ENCODE measurements at places on chromosomes 5 and 9.

GRCh38 chr5:177133096-177133852, at the start of gene NSD1:
TSS of gene NSD1 (plus strand) at chr5:177133773. CDS start at chr5:177135104, 1,331 bp downstream.
- no peak for DNase-seq

GRCh38 chr9:28212979-28213378, 639.7 kb upstream of the C9orf72 start:
- no peak for DNase-seq

DNA sequence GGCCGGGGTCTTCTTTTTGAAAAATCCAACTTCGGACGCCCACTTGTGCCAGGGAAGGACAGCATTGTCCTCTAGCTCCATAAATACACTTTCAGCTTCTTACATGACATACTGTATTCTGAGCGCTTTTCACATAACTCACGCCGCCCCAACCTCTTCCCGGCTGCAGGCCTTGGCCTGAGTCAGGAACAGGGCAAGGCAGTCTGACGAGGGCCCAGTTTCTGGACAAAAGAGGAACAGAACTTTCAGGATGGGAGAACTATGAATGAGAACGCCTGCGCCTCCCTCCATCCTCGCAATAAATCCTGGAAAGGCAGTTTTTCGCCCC, 650 bp downstream of the DCTN4 start:
- no peak for DNase-seq

DNA sequence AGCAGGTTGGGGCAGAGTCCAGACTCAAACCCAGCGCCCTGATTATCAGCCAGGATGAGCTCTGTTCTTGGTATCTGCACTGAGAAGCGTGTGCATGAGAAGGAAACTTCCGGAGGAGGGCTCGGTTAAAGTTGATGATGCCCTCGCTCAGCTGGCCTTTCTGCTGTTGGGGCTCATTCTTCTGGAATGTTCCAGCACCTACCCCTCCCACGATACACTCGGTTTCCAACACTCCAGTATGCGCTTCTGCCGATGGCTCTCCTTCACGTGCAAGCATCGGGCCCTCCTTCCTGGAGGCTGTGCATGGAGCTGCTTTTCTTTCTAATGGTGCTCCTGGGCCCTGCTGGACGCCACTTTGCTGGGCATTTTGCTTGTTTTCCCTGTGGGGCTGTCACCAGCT, 134.0 kb downstream of the RXRA start:
- DNase-seq, result no peak

DNA sequence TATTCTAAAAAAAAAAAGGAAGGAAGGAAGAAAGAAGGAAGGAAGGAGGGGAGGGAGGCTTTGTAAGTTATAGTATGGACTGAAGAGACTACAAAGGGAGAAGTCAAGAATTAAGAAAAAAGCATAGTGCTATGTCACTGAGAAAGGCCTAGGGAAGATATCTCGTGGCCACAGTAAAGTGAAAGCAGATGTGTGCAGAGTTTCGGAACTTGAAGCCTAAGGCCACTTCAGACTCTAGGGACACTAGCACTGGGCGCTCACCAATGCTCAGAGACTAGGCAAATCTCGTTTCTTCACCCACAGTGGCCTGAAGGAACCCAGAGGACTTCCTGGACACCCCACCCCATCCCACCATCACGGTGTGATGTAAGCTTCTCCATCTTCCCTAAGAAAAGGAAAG, 181.4 kb upstream of the TRPM3 start:
- DNase-seq, result no peak

DNA sequence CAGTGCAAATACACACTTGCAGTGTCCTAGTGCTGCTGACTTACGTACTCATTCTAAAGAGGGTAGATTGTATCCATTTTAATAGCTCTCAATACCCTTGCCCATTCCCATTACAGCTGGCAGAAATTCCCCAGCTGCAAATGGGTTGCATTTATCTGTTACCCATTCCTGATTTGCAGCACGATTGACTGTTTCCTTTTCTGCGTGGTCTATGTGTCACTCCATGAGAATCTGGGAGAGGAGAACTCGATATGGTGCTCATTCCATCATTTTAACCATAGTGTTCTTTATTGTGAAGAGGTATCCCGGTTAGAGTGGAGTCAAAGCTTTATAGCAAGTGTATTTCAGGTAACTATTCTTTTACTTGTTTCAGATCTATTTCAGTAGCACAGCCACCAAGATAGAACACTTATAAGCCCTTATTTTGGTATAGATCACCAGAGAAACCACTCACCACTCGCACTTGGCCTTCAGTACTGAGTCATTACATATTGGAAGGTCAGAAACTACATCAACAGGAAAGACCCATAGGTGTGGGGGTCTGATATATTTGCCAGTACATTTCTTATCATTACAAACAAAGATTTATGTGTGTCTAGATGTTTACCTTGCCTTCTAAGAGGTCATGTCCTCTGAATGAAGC, 139.5 kb downstream of the MUSK start:
- no peak for DNase-seq

- no peak for DNase-seq
Measured at GRCh38 chr5:45262061-45262590, 434.1 kb downstream of the HCN1 start.

DNA sequence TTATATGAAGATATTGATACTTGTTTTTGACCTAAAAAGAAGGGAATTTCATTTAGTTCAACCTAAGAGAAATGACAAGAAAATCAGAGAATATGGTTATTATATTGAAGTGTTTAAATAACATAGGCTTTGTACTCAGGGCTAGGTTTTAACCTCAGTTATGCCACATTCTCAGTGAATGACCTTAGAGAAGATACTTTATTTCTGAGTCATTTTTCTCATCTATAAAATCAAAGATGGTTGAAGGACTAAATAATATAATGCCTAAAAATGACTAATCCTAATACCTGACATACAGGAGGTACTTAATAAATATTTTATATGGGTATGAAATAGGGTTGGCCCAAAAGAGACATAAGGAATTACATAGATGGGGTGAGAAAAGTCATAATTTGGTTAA, 32.3 kb downstream of the DIMT1 start:
- no peak for DNase-seq

GRCh38 chr9:108436448-108436847, 419.3 kb downstream of the ACTL7B start:
- no peak for DNase-seq

- no peak for DNase-seq
Measured at GRCh38 chr9:4009006-4009511, 290.8 kb downstream of the GLIS3 start.

DNA sequence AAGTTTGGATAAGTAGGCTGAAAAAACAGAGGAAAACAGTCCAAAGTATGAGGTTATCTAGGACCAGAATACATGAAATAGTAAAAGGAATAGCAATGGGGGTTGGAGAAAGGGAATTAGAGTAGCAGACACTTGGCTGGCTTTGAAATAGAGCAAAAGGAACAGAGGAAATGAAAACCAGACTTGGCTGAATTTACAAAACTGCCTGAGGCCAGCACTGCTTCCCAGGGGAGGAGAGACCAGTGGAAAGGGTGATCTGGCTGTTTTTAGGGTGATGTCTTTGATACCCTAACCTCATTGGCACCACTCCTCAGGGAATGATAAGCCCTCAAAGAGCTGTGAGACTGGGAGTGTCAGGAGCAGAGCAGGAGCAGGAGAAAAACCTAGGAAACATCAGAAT, 413.4 kb upstream of the SLC30A5 start:
- DNase-seq, result no peak

- DNase-seq, result no peak
Measured at GRCh38 chr5:159668556-159668955, 247.7 kb upstream of the ADRA1B start.

GRCh38 chr9:98256756-98257155, 1.3 kb upstream of the TBC1D2 start:
- DNase-seq, result peak; percentile 8

All from DMS79 treated with DMSO at 0.1 percent for 48 hours (cell line).